ENCODE measurements at places on chromosomes 13 and 19.

GRCh38 chr13:75170311-75170710 is 311.7 kb downstream of the TBC1D4 start:
- no peak for DNase-seq

GRCh38 chr13:25192936-25193335 is 20.8 kb upstream of the AMER2 start:
- DNase-seq = no peak

DNA sequence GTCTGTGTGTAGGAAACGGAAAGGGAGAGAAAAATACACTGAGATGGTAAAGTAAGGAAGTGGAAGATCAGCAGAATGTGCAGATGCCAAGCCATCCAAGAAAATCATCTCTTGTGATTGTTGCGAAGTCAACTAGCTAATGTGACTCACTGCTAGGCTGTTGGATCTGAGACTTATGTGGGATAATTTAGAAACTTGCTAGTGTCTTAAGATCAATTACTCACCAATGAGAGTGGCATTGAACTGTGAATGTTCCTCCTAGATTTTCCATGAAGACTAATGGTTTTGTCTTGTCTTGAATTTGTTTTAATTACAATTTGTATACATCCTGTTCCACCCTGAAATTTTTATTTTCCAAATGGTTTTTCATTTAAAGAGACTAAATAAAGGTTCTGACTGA is 771.6 kb downstream of the EFNB2 start:
- DNase-seq = no peak

GRCh38 chr19:29515706-29516357 is 10.0 kb upstream of the VSTM2B start:
- no peak for DNase-seq

DNA sequence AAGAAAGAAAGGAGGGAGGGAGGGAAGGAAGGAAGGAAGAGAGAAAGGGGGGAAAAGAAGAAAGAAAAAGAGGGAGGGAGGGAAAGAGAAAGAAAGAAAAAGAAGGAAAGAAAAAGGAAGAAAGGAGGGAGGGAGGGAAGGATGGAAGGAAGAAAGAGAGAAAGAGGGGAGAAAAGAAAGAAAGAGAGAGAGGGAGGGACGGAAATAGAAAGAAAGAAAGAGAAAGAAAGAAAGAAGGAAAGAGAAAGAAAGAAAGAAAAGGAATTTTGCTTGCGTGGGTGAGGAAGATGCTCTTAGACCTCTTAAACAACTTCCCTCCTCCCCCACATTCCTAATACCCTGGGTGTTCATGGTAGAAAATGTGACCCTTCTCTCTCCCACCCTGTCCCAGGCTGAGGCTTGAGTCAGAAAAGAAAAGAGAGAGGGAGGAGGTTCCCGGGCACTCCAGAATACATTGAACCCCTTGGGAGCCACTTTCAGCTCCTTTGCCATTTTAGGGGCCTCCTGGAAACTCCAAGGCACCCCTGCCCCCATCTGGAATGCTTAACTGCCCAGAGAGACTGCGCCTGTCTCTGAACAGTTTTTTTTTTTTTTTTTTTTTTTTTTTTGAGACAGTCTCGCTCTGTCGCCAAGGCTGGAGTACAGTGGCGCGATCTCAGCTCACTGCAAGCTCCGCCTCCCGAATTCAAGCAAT is 9.2 kb upstream of the KANK3 start:
- DNase-seq = no peak

DNA sequence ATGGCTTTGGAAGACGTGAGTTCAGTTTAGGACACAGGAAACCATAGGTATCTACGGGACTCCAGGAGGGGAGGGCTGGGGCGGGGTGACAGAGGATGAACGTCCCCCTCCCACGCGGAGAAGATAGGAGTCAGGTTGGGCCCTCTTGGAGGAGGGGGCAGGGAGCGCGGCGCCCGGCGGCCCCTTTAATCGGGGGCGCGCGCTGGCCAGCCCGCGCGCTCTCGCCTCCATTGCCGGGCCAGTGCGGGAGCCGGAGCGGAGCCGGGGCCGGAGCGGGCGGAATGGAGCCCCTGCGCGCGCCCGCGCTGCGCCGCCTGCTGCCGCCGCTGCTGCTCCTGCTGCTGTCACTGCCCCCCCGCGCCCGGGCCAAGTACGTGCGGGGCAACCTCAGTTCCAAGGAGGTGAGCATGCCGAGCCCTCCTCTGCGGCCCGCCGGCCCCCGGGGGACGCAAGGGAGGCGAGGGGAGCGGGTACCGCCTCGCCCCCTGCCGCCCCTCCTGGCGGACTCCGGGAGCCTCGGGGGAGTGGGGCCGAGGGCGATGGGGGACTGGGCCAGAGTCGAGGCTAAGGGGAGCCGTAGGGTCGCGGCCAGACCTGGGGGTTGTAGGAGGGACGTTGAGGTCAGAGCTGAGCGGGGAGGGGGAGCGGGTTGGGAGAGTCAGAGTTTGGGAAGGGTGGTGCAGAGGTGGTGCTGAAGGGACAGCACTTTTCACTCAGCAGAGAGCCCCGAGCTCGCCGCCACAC is at the start of gene TMEM145:
TMEM145 (plus strand) TSS at position 214 of the 744 bp plus-strand sequence; CDS start at position 282, 68 bp downstream.
- no peak for DNase-seq

DNA sequence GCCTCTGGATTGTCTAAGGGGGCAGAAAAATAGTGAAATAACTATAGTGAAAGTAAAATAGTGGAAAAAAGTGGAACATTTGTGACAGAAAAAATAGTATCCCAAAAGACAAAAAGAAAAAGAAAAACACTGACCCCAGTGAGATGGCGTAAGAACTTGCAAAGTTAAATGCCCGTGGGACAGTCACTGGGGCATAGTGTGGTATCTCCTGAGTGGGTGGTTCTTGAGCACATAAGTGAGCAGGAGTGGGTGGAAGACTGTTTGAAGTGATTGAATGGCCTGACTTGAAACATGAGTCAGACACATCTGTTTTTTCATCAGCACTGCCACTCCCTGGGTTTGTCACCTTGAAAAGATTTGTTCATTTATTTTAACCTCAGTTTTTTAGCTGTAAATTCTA is 2.5 kb downstream of the ZNF430 start:
- no peak for DNase-seq

- no peak for DNase-seq
Measured at GRCh38 chr13:110442930-110443621, 118.4 kb downstream of the RAB20 start.
